ENCODE measurements at places on chromosomes 1 and 21.

DNA sequence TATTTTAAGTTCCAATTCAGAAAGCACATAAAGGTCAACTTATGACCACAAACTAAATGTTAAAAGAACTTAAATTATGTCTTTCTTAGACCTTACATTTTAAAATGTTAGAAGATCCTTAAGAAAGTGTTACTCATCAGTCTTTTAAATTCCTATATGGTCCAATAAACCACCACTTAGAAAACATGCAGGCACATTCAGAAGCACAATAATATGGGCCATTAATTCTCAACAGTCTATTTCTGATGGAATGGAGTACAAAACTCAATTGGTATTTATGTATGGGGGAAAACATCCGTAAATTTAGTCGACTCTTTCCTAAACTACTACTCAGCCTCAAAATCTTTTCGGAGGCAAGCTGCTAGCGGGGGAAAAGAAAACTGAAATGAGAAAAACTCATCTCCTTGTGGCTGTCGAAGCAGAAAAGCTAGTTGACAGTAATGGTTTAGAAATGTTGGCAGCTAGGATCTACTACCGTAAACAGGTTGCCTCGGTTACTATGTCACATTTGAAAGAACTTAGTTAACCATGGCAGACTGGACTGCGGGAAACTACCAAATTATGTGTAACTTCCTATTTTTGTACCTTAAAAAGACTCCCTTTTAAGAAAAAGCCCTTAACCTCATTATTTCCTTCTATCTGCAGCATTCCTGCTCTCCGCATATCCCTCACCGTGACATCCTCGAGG is 1.0 kb downstream of the TRMT1L start:
- DNase-seq = no peak

- no peak for DNase-seq
Measured at GRCh38 chr1:174219606-174220370, 60.5 kb downstream of the RABGAP1L start.

DNA sequence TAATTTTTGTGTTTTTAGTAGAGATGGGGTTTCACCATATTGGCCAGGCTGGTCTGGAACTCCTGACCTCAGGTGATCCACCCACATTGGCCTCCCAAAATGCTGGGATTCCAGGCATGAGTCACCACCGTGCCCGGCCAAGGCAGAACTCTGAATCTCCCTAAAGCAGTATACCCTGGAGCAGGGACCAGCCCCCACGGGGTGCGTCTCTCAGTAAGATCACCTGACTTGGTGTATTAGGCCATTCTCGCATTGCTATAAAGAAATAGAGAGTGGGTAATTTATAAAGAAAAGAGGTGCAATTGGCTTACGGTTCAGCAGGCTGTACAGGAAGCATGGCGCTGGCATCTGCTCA is 14.2 kb downstream of the DFFB start:
- DNase-seq = no peak

- DNase-seq = no peak
Measured at GRCh38 chr1:94949681-94950661, 23.1 kb upstream of the CNN3 start.

- DNase-seq = no peak
Measured at GRCh38 chr1:9420835-9421532, 118.3 kb upstream of the SLC25A33 start.

- no peak for DNase-seq
Measured at GRCh38 chr1:245690946-245691541, 536.3 kb downstream of the KIF26B start.

- DNase-seq = no peak
Measured at GRCh38 chr1:219062161-219062560, 111.5 kb upstream of the LYPLAL1 start.

DNA sequence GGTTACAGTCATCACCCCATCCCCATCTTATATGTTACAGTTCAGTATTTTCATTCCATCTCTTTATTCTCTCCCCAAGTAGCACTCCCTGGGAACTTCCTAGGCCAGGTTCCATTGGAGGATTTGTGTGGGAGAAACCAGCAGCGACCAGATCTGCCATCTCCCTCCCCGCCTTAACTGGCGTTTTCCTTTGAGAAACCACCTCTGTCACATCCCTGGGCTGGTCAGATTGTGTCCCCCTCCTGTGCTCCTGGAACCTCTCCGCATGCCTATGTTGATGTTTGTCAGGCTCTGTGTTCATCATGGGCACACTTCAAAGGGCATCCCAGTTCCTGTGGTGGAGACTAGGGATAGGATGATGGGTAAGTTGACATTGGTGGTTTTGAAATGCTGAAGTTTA is 126.4 kb downstream of the KIAA0319L start:
- no peak for DNase-seq

- no peak for DNase-seq
Measured at GRCh38 chr1:48644905-48645605, 131.6 kb downstream of the BEND5 start.

DNA sequence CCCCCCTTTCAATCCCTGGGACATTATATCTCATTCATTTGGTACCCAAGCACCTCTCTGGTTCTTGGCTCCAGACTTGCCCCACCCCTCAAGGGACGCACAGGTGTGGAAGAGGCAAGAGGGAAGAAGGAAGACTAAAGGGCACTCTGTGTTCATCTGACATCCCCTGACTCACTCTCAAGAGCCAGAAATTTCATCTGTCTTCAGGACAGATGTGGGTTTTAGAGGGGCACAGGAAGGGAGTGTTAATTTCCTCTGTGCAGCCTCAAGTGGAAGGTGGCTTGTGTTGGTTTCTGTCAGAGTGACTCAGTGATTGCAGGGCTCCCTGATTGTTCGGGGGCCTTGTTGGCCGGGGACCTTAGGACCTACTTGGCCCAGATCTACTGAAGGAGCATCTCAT is 2.4 kb downstream of the C2CD4D start:
- DNase-seq = peak; percentile 58

GRCh38 chr1:51843948-51844347 is 34.6 kb downstream of the NRDC start:
- peak; percentile 62 for DNase-seq

DNA sequence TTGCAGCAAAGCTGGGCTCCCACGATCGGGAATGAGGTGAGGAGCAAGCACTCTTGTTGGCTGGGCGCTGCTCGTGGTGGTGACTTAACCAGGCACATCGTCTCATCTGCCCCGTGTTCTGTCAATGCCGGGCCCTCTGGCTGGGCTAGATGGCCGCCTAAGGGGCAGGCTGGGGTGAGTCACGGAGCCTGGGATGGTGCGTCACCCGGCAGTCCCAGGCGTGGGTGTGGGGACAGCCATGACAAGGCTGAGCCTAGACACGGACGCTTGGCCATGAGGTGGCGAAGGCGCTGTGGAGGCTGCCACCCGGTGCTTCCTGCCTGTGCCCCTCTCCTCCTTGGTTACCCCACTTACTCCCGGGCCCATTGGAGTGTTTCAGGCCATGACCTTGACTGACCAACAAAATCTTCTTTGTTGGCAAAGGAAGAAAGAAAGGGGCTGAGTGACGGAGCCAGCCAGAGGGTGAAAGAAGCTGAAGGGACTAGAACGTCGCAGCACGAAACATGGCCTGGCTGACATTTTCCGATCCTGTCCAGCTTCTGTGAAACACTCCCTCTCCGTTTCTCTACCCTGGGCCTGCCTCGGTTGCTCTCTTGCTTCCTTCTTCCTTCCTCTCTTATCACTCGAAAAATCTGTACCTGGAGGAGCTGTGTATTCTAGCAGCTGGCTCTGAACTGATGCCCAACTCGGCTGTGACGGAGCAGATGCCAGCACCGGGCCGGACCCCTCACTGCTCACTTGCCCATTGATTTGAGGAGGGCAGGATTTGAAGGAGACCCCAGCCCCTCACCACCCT is 596 bp downstream of the CD247 start:
- no peak for DNase-seq

GRCh38 chr1:13642306-13643004 is 57.5 kb upstream of the PRDM2 start:
- DNase-seq = no peak

DNA sequence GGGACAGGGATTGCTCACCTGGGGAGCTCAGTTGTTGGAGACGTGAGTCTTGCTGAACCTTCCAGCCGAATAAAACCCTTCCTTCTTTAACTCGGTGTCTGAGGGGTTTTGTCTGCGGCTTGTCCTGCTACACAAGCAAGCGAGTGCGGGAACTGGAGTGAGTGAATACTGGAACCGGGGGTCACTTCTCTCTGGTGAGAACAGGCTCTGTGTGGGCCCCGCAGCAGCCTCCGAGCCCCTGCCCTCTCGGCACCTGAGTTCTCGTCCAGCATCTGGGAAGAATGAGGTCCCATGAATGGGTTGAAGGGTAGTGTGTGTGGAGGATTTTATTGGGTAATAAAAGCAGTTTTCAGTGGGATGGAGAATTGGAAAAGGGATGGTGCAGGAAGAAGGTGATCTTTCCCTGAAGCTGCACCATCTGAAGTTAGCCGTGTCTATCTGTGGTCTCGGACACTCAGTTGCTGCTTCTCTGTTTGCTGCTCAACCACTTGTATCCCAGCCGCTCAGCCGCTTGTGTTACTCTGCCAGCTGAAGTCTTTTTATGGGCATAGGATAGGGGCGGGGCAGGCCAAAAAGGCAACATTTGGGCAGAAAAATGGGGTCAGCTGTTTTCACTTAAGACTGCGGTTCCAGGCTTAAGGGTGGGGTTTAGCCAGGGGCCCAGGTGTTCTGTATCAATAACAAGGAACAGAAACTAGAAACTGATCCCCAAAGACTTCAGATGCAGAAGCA is 450.6 kb upstream of the CAMK1G start:
- no peak for DNase-seq

GRCh38 chr1:159580340-159580739 is 7.3 kb upstream of the APCS start:
- DNase-seq = peak; percentile 26

- DNase-seq = no peak
Measured at GRCh38 chr1:150311762-150312161, 9.6 kb upstream of the PRPF3 start.

GRCh38 chr1:169111472-169111871 is 5.0 kb downstream of the ATP1B1 start:
- DNase-seq = no peak

DNA sequence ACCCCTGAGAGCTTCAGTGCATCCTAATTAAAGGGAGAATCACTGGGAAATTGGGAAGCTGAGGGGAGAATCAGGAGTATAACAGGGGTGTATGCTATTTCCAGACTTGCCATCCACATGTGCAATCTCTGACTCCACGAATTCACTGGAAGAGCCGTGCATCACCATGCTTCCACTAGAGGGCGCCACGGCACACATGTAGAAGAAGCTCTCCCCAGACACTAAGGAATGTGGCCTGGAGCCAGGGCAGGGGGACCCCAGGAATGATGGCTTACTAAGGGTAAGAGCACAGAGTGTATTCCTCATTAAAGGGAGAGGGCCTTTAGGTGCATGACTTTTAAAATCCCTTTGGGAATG is 81.5 kb downstream of the ABCA4 start:
- DNase-seq = peak; percentile 42

DNA sequence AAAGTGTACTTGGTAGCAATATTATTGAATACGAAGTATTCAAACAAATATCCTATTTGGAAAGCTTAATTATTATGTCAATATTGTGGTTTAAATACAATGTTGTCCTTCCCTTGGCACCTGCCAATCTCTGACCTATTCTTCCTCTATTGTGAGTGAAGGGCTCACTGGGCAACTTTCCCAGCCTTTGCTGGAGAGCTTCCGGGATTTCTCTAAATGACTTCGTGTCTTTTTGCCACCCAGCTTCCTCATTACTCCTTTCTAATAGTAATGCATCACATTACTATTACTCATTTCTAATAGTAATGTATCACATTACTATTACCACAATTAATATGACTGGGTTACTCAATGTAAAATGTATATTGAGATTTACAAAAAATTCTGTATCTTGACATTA is 880.6 kb downstream of the BRINP3 start:
- no peak for DNase-seq

GRCh38 chr1:201320168-201320788 is 37.0 kb downstream of the PKP1 start:
- no peak for DNase-seq

DNA sequence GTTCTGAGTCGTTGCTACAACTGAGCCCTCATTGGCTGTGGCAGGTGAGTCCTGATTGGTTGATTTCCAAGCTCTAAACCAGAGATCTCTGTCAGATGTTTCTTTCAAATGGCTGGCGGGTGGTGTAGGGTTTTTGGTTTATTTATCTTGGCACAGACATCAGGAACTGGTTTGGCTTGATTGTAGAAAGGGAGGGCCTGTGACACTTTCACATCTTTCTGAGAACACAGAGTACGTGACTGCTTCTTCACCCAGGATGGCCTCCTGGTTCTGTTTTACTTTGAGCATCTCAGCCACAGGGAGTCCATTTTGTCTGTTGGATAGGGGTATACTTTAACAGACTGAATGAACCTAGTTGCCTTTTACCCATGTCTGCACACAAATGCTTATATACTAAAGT is 89.4 kb upstream of the GPR52 start:
- no peak for DNase-seq

GRCh38 chr1:154969860-154970452 is 591 bp downstream of the SHC1 start:
- no peak for DNase-seq

- peak; percentile 46 for DNase-seq
Measured at GRCh38 chr1:18927082-18927653, 24.8 kb upstream of the ALDH4A1 start.

DNA sequence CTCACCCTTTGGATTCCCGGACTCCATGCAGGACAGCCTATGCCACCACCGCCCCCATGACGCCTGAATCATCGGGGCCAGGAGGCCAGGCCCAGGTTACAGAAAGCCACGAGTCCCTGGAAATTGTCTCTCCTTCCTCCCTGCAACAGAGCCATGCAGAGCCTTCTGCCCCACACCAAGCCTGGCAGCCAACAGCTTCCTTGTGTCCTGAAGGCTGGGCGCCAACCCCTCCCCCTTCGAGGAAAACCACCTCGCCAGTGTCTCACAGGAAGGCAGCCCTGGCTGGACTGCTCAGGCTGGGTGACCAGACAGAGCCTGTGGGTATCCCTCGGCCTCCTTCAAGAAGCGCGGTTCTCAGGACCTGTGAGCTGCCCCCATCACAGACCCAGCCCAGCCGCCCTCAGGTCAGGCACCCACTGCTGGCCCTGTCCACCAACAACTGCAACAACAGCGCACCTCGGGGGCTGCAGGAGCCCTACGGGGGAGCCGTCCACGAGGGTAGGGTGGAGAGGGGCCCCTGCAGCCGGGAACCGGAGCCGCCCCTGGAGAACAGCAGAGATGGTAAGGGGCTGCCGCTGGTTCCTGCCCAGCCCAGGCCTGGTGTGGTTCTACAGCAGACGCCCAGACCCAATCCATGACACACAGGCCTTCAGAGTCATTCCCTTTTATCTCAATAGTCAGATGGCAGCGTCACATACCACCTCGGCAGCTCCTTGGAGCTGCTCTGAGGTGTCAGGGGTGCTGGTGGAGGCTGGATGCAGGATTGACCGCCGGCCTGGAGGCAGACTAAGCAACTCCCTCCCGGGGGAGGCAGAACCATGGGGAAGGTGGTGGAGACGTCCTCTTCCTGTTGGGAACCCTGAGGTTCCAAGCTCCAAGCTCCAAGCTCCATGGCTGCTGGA is 23.7 kb downstream of the KIAA1614 start:
- DNase-seq = no peak

- peak; percentile 69 for DNase-seq
Measured at GRCh38 chr1:155017946-155018316, 15.3 kb downstream of the ZBTB7B start.

DNA sequence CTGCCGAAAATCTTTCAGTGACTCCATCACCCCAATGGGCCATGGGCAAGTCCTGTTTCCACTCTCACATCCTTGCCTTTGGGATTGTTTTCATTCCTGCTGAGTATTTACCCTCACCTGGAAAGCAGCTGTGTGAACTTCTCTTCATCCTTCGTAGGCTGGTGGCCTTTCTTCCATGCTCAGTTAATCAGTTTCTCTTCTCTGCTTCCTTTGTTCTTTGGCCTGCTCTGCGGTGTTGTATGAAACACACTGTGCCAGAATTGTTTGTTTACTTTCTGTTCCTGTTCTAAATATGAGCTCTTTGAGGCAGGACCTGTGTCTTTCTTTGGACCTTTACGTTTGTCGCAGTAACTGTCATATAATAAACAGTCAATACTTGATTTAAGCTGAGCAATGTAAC is 48.6 kb downstream of the ITSN1 start:
- no peak for DNase-seq

All from GM13977 (cell line).